ENCODE measurements at places on chromosomes 11 and 22. TPM values are rescaled to one million over a fixed set of nuclear protein-coding genes. Genes with fewer than 3 reads are reported as not detected.
A peak's percentile ranks its signal among the peaks of the same experiment; 100 is the strongest.

The SCUBE2 gene
- 6.6 TPM for total RNA-seq

GRCh38 chr11:130840679-130841078 is 75.6 kb downstream of the SNX19 start:
- H3K27ac ChIP-seq: no peak overlapping the region
- no peak for DNase-seq
- H3K4me3 ChIP-seq: no peak overlapping the region
- no peaks in the 10 kb centered on the region for H3K36me3 ChIP-seq
- H3K4me1 ChIP-seq: no peaks in the 10 kb centered on the region
- H3K27me3 ChIP-seq: no peaks in the 10 kb centered on the region

DNA sequence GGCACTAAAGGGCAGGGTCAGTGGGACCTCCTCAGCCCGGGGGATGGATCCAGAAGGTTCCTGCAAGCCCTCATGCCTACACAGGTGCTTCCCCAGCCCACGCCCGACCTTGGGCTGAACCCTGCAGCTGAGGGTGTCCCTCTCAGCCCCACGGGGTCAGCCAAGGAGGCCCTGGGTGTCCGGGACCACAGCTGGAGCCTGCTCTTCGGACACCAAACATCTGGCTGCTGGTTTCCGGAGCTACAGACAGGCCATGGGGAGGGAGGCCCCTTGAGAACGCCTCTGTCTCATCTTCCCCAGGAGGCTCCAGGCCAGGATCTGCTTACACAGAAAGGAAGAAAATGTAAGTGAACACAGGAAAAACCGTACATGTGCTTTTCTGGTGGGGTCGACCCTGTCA is 355.7 kb downstream of the MN1 start:
- H3K27me3 ChIP-seq: no peaks in the 10 kb centered on the region
- H3K36me3 ChIP-seq: no peaks in the 10 kb centered on the region
- H3K4me3 ChIP-seq: no peak overlapping the region
- DNase-seq: no peak
- H3K27ac ChIP-seq: no peak overlapping the region

DNA sequence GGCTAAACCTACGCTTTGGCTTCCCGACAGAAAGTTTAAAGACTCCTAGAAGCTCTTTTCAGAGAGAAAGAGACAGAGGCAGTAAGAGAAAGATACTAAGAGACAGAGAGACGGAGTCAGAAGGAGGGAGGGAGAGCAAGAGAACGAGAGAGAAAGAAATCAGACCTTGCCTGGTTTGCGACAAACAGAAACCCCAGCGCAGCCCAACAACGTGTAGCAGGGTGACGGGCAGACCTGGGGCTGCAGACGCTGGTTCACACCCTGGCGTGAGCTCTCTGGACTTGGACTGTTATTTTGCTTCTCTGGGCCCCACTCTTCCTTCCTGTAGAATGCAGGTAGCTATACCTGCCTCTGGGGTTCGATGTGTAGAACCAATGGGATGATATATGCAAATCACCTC is 244.4 kb upstream of the SYN3 start:
- no peaks in the 10 kb centered on the region for H3K27me3 ChIP-seq
- H3K4me1 ChIP-seq: peaks cover 17% of the 10 kb centered on the region
- H3K27ac ChIP-seq: no peak overlapping the region
- no peaks in the 10 kb centered on the region for H3K36me3 ChIP-seq
- H3K4me3 ChIP-seq: no peak overlapping the region
- no peak for DNase-seq

GRCh38 chr11:65498042-65498726 is 661 bp upstream of the MALAT1 start:
- H3K36me3 ChIP-seq: no peaks in the 10 kb centered on the region
- DNase-seq: peak; percentile 71
- peak overlapping the region; percentile 12 for H3K4me3 ChIP-seq
- peaks cover 40% of the 10 kb centered on the region for H3K4me1 ChIP-seq
- H3K27ac ChIP-seq: peak overlapping the region; percentile 99

DNA sequence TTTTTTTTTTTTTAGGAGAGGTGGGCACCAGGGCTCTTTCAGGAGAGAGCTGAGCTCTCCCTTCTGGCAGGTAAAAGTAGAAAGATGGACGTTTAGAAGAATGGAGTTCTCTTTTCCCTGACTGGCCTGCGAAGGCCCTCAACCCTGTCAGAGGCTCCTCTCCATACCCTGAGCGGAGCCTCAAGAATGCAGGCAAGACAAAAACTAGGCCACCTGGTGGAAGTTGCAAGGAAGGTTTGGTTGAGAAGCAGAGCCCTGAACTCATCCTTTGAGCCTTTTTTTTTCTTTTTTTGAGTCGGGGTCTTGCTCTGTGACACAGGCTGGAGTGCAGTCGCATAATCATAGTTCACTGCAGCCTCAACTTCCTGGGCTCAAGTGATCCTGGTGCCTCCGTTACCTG is 1.4 kb downstream of the OTOG start:
- H3K4me3 ChIP-seq: no peak overlapping the region
- DNase-seq: no peak
- peaks cover 4% of the 10 kb centered on the region for H3K4me1 ChIP-seq
- no peaks in the 10 kb centered on the region for H3K27me3 ChIP-seq
- H3K27ac ChIP-seq: no peak overlapping the region

GRCh38 chr11:89566972-89567371 is 75.8 kb upstream of the NOX4 start:
- no peak overlapping the region for H3K4me3 ChIP-seq
- no peaks in the 10 kb centered on the region for H3K36me3 ChIP-seq
- H3K27me3 ChIP-seq: no peaks in the 10 kb centered on the region
- H3K4me1 ChIP-seq: no peaks in the 10 kb centered on the region

GRCh38 chr11:87322568-87322967 is 284.8 kb downstream of the TMEM135 start:
- H3K27me3 ChIP-seq: no peaks in the 10 kb centered on the region
- no peak for DNase-seq
- H3K27ac ChIP-seq: no peak overlapping the region
- no peaks in the 10 kb centered on the region for H3K36me3 ChIP-seq

DNA sequence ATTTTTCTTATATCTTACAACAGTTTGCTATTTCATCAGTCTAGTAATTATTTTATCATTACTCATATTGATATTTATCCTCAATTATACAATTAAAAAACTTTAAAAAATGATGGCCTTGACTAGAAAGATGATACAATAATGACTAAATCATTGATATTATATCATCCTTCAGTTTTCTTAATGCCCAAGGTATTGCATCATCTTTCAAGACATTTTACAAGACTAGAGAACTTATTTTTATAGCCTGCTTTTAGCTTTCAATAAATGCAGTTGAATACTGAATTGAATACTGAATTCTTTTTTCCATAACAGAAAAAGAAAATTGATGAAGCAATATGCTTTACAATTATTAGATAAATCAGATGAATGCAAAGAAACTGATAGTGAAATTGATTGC is 886.5 kb upstream of the LRRC4C start:
- no peak overlapping the region for H3K27ac ChIP-seq
- DNase-seq: no peak
- H3K36me3 ChIP-seq: no peaks in the 10 kb centered on the region
- no peak overlapping the region for H3K4me3 ChIP-seq
- H3K27me3 ChIP-seq: no peaks in the 10 kb centered on the region
- H3K4me1 ChIP-seq: no peaks in the 10 kb centered on the region

DNA sequence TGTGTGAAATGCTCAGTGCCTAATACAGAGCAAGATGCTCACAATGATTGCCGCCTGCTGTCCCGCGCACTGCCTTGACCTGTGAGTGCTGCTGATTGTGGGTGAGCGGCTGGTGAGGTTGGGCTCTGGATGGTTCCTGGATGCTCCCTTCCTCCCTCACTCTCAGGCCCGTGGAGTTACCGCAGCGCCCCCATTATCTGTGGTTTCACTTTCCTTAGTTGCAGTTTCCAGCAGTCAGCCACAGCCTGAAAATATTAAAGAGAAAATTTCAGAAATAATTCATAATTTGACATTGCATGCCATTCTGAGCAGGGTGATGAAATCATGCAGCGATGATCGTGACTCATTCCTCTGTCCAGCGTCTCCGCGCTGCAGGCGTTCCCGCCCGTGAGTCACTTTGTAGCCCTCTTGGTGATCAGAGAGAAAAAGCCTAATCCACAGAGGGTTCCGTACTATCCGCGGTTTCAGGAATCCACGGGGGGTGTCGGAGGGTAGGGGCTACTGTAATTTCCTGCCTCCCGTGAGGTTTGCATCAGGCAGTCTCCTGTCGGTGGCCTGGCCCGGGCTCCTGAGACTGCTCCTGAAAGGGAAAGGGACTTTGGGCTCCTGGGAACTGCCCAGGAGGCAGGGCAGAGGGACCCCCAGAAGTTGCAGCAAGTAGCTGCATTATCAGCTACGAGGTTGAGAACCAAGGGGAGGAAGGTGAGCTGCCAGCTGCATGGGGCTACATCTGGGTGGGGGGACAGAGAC is 10.6 kb downstream of the RPL3 start:
- no peaks in the 10 kb centered on the region for H3K27me3 ChIP-seq
- peaks cover 20% of the 10 kb centered on the region for H3K36me3 ChIP-seq
- H3K4me1 ChIP-seq: peaks cover 6% of the 10 kb centered on the region
- H3K4me3 ChIP-seq: no peak overlapping the region
- H3K27ac ChIP-seq: peak overlapping the region; percentile 51

- H3K27me3 ChIP-seq: no peaks in the 10 kb centered on the region
- no peaks in the 10 kb centered on the region for H3K36me3 ChIP-seq
- no peaks in the 10 kb centered on the region for H3K4me1 ChIP-seq
- no peak overlapping the region for H3K4me3 ChIP-seq
These were observed 1186.5 kb downstream of the BRD1 start for GRCh38 chr22:48640890-48641841.
